ENCODE measurements at places on chromosomes 12 and 14.

DNA sequence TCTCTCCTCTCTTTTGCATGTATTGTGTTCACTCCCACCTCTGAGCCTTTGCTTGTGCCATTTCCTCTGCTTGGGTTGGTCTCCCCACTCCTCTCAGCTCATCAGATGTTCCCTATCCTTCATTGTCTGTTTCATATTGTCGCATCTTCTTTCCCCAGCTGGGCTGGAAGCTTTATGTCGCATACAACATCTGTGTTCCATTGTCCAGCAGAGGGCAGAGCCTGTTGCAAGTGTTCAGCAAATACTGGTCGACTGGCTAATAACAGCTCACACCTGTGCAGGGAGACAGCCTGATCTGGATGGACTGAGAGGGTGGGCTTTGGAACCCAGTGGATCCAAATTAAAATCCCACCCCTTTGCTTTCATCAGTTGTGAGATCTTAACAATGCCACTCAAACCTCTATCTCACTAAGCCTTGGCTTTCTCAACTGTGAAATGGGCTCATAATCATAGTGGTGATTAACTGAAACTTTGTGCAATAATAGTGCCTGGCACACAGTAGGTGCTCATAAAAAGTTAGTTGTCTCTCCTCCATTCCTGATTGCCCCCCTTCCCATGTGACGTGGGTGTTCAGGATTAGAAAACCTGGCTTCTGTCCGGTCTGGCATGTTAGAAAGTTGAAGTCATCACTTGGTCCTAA is 75.8 kb downstream of the RIN3 start:
- DNase-seq = no peak

DNA sequence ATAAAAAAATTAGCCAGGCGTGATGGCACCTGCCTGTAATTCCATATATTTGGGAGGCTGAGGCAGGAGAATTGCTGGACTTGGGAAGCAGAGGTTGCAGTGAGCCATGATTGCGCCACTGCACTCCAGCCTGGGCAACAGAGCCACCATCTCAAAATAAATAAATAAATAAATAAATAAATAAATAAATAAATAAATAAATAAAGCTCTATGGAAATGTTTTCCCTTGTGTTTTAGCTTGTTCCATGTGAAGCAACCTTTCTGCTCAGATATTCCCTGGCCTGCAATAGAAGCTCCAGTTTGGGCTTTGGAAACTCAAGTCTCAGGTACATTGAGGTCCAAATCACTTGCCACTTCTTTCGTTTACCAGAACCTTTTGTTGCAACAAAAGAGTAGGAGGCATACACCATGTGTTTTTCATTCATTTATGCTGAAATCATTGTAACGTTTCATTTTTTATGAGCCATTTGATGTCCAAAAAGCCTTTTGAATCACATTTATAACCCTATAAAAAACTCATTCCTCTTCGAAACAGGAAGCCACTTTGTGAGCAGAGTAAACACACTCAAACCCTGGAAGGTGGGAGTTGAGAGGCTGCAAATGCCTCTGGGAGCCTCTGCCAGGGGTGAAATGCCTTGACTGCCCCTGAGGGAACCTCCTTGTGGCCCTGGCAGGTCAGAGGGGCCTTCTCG is 376.6 kb upstream of the TBX3 start:
- DNase-seq = no peak

DNA sequence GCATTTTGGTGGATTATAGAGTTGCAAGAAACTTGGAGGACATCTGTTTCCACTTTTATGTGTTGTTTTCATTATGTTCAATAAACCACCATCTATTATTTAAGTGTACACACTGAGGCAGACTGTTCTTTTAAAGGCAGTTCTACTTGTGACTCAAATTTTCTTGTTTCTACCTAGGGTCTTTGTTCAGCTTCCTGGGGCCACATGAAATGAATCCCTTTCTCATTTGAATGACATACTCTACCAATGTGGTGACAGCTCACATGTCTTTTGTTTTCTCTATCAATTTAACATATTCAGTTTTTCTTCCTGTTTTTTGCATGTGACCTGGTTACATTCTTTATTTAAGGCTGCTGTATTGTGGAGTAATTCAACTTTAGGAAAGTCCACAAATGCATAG is 7.9 kb downstream of the SLC16A7 start:
- DNase-seq = no peak

- no peak for DNase-seq
Measured at GRCh38 chr12:71152851-71153250, 4.9 kb downstream of the TSPAN8 start.

DNA sequence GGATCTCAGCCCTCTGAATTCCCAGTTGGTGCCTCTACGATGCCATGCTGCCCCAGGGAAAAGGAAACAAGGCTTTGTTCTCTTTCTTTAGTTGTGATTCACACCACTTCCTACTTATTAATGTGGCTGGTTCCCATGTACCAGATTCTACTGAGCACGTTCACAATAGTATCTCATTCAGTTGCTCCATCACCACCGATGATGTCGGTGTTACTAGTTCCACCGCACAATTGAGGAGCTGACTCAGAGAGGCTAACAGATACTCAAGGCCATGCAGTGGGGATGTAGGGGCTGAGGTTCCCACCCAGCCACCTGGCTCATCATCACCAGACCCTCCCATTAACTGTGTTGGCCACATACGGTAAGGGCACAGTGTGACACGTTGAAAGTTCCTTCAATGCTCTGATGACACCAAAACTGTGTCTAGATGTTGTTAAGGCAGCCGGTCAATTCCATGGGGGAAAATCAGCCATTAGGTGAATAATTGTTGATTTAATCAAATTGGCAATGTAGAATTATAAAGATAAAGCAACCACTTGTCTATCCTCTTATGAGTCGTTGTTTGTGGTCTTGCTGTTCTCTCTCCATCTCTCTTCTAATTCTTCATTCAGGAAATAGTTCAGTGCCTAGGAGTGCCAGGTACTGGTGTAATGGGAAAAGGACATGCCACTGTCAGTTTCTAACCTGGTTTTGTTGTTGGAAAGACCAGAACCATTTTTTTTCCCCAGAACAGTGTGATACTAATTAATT is 244.2 kb upstream of the CRY1 start:
- DNase-seq = no peak

DNA sequence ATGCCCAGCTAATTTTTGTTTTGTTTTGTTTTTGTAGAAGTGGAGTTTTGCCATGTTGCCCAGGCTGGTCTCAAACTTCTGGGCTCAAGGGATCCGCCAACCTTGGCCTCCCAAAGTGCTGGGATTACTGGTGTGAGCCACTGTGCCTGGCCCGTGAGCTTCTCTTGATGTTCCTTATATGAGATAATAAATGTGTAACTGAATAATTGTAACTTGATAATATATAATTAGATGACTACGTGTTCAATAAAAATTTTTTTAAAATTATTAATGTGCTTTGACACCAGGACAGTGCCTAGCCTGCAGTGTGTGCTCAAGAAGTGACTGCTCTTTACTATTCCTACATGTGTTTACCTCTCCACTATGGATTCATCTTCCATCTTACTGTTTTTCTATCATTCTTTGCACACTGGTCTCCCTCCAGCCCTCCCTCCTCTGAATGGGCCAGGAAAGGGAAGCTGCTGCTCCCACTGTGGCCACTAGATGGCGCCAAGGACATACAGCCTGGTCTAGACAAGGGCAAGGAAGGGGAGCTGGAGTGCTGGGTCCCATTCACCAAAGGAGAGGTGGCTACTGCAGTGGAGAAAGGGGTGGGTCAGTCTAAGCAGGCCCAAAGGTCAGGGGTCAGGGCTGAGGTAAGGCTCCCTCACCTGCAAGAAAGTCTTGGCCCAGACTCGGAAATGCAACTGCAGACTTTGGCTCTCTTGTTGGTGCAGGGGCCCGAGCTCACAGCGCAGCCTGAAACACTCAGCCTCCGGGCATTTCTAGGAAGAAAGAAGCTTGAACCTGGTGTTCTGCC is 14.7 kb upstream of the ZNF385A start:
- peak; percentile 26 for DNase-seq

DNA sequence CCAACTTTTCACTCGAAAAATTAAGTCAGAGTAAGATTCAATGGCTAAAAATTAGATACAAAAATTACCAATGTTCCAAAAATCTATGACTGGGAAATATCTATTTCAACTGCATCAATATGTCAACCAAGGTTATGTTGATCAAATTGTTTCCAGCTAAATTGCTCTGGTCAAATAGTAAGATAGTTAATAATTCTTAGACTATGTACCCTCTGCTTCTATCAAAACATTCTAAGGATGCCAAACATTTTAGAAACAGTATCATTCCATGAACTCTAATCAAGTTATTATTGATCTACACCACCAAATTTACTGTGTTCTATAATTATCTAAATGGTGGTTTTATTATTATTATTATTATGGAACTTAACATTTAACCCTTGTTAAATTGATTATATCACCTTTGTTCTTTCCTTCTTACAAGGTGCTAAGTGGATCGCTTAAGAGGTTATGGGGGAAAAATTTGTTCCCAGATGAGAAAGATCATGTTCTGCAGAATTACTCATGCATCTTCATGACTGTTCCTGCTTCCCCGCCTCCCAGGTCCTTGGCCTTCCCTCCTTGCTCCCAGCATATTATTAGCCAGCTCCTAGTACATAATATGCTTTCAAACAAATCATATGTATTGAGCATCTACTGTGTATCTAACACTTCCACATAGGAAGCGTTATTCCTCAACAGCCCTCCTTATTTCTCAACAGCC is 240.5 kb upstream of the KRR1 start:
- DNase-seq = no peak

- DNase-seq = no peak
Measured at GRCh38 chr12:6265038-6265405, 45.5 kb upstream of the PLEKHG6 start.

GRCh38 chr12:116338064-116338846 is 60.8 kb upstream of the MED13L start:
- DNase-seq = no peak

GRCh38 chr12:87931812-87932211 is 97.4 kb downstream of the C12orf50 start:
- DNase-seq = no peak

DNA sequence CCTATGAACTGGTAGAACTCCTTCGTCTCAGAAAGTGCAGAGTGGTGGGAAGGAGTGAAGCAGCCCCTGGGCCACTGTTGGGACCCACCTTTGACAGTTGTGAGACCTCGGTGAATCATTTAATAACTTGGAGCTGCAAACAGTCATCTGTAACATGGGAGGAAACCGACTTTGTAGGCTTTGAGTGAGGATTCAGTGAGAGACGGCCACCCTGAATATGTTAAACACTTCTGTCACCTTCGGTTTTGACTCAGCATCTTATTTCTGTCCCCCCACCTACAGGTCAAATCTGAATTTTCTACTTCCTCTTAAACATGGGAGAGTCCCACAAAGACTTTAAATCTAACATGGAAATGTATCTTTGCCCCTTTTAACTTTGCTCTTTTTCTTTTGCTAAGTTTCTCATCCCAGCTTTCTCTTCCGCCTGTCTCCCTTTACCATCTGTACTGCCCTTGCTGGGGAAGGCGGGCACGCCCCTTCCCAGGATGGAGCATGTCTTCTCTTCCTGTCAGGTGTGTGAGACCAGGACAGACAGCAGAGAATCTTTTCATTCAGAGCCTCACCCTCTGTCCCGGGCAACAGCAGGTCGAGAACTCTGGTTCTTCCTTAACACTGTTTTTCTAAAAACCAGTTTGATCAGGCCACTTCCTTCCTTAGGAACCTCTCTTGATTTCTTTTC is 37.1 kb downstream of the ZC3H14 start:
- no peak for DNase-seq

DNA sequence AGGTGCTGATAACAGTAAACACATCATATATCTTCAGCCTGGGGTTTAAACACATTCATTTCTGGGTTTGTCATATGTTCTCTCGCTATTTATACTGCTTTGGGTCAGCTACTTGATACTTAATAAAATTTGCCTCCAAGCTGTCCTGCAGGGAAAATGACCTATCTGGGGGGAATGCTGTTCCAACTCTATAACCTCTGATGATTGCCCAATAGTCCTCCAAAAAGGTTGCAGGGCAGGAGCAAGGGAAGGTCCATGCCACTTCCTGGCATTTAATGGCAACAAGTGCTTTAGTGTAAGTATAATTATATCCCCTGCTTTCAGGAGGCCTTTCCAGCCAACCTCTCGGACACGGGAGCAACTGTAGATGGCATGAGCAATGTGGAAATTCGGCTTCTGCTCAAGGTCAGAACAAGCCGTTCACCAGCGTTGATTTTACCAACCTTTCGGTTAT is 198.0 kb upstream of the EEA1 start:
- no peak for DNase-seq

- DNase-seq = no peak
Measured at GRCh38 chr12:28242496-28243309, 52.4 kb downstream of the CCDC91 start.

- no peak for DNase-seq
Measured at GRCh38 chr12:65653946-65654629, 170.2 kb upstream of the HMGA2 start.

DNA sequence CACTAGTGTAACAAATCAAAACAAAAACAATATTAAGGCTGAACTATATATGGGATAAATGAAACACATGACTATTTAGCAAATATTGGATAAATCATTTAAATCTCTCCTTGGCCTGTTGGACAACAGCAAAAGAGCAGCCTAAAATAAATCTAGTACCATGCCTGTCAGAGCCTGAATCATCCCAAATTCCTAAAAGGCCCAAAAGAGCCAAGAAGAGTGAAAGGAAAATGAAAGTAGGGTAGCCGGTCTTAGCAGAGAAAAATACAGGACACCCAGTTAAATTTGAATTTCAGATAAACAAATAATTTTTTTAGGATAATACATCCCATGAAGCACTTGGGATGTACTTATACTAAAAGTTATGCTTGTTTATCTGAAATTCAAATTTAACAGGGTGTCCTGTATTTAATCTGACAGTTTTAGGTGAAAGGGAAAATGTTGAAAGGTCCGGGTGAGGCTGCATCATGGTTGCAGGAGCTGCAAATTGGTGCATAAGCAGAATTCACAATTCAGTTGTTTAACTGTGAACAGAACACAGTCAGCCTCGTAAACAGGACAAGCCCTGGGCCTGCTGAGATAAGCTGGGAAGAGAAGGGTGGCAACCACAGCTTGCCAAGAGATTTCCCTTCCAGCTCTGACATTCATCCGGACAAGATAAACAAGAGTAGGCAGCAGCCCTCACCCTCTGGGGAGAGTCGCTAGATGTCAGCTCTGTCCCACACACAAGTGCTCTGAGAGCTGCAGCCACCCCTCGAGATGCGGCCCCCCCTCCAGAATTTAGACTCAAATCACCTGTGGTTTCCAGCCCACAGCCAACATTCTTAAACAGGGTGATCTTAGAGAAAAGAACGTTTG is 30.3 kb downstream of the DMAC2L start:
- peak; percentile 4 for DNase-seq

- DNase-seq = no peak
Measured at GRCh38 chr12:108890208-108890607, 10.3 kb downstream of the DAO start.

DNA sequence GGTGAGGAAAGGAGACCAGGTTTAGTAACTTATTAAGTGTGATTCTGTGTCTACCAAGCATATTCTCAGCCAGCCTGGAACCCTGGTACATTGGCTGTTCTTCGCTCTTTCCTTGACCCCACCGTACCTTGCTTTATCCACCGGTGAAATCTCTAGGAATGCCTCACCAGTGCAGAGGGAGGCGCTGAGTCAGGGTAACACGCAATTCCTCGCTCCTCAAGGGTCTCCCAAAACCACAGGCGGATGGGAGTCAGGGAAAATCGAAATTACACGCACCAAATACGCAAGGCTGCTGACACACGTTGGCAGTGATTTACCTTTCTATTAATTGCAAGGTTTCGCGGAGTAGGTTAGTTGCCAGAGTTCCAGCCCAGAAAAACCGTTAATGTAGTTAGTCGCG is 845 bp downstream of the L3HYPDH start:
- DNase-seq = no peak

- no peak for DNase-seq
Measured at GRCh38 chr14:74426202-74426582, at the start of gene SYNDIG1L. TSS of gene SYNDIG1L (minus strand) at chr14:74426210. CDS start at chr14:74409744, 16,466 bp downstream.
